ENCODE measurements at places on chromosomes 2 and 18.

GRCh38 chr2:43075054-43075593 lies 151.3 kb downstream of the ZFP36L2 start:
- DNase-seq = peak; percentile 97

- DNase-seq = no peak
These were observed 30.5 kb downstream of the SLC39A10 start for GRCh38 chr2:195687320-195688086.

DNA sequence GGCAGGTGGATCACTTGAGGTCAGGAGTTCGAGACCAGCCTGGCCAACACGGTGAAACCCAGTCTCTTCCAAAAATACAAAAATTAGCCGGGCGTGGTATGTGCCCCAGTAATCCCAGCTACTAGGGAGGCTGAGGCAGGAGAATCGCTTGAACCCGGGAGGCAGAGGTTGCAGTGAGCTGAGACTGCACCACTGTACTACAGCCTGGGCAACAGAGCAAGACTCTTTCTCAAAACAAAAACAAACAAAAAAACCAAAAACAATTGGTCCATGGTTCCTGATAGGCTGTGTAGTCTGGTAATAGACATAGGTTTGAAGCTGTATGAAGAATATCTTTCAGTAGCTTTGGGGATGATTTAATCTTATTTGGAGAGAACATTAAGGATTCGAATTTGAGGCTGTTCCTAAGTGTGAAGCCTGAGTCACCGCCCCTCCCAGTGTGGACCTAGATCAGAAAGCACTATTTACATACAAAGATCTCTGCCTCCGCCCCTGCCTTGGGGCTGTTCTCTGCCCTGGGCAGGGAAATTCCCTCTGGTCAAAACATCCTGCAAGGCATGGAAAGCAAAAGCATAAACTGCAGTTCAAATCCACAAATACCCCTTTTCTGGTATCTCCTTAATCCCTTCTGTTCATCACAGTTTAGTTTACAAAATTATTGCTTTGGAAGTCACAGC lies 52.8 kb upstream of the PMAIP1 start:
- DNase-seq = peak; percentile 57

- DNase-seq = no peak
These were observed 500.1 kb upstream of the LRATD1 start for GRCh38 chr2:14132386-14132785.

GRCh38 chr2:109331081-109331480 lies 202.1 kb downstream of the SH3RF3 start:
- DNase-seq = peak; percentile 49

- DNase-seq = peak; percentile 46
These were observed 136.1 kb upstream of the PID1 start for GRCh38 chr2:229407170-229407569.

GRCh38 chr2:173760553-173760952 lies 204.6 kb downstream of the SP3 start:
- DNase-seq = peak; percentile 51

- DNase-seq = no peak
These were observed 1483.4 kb upstream of the ZEB2 start for GRCh38 chr2:146003337-146003736.

GRCh38 chr18:63002803-63003445 lies 287.6 kb downstream of the PHLPP1 start:
- DNase-seq = no peak

- peak; percentile 47 for DNase-seq
These were observed 815 bp downstream of the GMCL1 start for GRCh38 chr2:69830045-69830905.

DNA sequence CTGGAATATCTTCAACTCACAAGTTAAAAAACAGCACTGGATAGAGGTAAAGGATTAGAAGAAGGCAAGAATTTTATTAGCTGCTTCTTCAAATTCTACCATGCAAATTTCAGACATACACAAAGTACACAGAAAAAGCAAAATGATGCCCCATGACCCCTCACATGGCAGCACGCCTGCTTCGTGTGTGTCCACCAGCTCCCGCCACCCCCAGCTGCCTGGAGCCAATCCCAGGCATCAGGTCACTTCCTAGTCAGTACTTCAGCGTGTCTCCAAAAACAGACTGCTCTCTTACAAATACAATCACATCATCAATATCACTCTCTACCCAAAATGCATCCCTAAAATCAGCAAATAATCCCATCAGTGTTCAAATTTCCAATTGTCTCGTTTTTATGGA lies 35.8 kb downstream of the IMPA2 start:
- no peak for DNase-seq

- DNase-seq = no peak
These were observed 287.7 kb upstream of the ZSWIM2 start for GRCh38 chr2:187136646-187137045.

DNA sequence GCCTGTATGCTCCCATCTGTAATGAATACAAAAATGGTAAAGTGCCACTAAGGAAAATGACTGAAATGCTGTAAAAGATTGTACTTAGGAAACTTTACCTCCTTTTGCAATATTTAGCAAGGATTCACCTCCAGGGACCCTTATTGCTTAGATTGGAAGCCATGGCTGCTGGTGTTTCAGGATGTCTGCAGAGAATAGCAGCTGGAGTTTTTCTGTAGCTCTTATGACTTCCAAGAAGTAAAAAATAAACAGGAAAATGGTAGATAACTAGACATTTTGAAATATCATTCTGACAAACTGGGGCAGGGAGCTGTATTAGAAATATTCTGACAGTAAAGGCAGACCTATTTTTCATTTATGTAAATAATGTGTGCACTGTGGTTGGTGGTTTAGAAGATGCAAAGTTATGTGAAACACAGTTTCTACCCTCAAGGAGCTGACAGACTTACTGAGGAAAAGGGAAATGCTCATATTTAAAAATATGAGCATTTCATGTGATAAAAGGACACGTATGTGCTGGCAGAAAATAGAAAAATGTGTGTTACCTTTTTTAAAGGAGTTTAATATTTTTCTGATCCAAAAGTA lies 224.9 kb upstream of the BOD1L2 start:
- DNase-seq = no peak

DNA sequence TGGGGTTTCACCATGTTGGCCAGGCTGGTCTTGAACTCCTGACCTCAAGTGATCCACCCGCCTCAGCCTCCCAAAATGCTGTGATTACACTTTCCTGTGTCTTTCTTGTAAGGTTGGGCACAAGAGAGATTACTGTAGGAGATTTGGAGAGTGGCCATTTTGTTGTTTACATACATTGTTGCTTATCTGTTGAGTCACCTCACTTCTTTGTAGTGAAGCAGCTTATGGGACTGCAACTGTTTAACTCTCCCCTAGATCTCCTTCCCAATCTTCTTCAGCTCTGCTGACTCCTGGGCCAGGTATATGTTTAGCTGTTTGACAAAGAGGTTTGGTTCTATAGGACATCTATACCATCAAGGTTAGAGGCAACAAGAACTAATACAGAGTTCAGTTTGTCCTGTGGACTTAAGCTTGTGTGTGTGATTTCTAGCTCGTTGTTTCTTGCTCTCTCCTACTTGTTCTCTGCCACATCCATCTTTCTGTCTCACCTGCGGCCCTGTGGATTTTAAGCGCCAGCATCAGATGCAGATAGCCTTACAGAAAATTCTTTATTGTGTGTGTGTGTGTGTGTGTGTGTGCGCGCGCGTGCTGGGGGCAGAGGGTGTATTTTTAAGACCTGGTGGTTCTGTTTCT lies 95.4 kb downstream of the HAUS1 start:
- DNase-seq = peak; percentile 67

DNA sequence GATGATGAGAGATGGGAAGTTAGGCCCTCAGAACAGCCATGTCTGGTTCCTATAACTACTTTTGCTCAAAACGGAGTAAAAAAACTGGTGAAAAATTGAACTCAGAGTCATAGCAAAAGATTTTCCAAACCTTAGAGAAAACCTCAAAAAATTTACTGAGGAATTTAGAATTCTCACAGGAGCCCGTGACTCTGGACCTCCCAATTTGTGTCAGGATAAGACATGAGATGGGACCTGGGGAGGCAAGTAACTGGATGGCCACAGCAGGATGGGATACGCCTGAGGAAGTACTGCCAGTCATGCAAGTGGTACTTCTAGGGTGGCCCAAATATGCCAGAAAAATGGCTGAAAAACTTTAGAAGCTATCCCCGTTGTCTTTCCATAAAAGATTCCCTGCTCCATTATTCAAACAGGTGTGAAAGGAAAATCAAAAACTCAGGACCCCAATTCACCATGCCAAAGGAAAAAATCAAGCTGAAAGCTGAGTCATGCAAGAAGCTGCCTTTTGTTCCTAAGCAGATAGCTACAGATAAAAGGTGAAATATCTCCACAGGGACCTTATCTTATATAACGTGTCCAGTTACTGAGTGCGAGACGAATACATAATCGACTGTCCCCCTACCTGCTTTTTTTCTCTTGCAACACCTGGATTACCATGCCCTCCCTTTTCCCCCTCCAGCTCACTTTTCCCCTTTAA lies 34.1 kb upstream of the LIPG start:
- no peak for DNase-seq

DNA sequence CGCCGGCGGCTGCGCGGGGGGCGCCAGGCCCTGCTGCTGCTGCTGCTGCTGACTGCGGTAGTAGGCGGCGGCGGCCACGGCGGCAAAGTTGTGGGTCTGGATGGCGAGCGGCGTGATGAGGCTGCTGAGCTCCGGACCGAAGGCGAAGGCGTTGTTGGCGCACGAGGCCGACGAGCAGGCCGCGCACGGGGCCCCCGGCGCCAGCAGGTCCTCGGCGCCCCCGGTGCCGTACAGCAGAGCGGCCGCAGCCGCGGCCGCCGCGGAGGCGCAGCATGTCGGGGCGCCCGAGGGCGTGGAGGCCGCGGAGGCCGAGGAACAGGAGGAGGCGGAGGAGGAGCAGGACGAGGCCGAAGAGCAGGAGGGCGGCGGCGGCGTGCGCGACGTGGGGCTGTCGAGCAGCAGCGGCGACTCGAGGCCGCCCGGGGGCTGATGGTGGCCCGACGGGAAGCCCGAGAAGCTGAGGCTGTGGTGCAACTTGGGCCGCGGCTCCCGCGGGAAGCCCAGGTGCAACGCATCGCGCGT lies 1.8 kb downstream of the ZFP36L2 start:
- DNase-seq = peak; percentile 57

GRCh38 chr2:6526093-6526824 lies 339.4 kb downstream of the CMPK2 start:
- DNase-seq = no peak

- DNase-seq = no peak
These were observed 232.0 kb upstream of the PARD3B start for GRCh38 chr2:204313256-204313655.

DNA sequence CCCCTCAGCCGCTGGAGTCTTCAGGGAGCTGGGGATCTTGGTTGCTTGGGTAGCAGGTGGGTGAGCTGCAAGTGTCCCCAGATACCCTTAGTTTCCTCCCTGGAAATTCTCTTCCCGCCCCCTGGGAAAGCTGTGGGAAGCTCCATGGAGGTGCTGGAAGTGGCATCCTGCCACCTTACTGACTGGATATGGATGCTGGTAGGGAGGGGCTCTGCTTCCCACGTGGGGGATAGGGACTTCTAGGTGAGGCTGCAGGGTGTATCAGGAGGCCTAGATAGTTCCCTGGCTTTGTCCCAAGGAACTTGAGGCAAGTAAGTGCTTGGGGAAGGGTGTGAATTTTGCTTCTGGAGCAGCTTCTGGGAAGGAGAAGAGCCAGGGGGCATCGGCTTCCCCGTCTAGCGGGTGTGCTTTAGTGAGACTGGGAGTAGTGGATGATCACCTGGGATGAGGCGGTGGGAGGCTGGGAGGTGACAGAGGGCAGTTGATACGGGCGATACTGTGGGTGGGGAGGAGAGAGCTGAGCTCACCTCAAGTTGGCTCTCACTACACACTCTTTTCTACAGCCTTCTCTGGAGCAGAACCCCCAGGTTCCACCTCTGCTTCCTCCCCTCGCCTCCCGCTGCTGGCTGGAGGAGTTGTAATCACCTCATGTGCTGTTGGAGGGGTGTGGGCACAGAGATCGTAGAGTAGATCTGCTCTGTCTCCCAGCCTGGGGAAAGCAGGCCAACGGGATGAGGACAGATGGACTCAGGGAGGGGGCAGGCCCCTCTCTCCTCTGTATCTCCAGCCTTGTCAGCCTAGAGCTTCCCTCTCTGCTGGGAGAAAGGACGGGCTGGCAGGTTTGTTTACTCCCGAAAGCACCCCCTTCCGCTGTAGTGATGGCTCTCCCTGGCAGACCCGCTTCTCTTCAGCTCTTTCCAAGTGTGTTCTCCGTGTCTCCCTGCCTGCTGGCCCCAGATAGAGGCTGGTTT lies 19.8 kb downstream of the TET3 start:
- DNase-seq = no peak

GRCh38 chr18:76449111-76449453 lies 46.0 kb downstream of the ZNF516 start:
- no peak for DNase-seq

DNA sequence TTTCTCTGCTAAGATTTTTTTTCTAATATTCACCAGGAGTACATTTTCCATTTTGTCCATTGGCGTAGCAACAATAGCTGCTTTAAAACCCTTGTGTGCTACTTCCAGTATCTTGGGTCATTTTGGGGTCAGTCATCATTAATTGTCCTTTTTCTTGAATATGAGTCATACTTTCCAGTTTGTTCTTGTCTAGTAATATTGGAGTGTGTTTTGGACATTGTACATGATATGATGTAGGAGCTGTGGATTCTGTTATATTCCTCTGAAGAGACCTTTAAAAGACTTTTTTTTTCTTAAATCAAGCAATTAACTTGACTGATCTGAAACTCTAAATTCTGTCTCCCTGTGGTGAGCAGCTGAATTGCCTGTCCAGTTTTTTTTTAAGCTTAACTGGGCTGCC lies 40.8 kb downstream of the AGPS start:
- no peak for DNase-seq

- no peak for DNase-seq
These were observed 32.8 kb upstream of the TMEM17 start for GRCh38 chr2:62538756-62539155.

DNA sequence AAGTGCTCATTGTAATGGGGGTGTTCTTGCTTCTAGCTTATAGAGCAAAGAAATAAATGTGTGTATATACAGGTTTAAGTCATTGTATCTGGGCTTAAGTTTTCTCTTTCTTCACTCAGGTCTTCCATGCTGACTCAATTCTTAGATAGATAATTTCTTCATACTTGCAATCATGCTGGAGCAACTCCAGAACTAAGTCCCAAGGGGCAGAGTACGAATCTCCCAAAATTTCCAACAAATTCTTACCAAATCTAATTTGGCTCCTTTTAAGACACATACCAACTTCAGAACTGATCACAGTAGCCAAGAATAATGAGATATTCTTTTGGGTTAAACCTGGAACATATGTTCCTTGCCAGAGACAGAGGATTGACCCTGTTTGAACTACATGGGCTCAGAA lies 4.3 kb upstream of the SPAG16 start:
- peak; percentile 78 for DNase-seq

DNA sequence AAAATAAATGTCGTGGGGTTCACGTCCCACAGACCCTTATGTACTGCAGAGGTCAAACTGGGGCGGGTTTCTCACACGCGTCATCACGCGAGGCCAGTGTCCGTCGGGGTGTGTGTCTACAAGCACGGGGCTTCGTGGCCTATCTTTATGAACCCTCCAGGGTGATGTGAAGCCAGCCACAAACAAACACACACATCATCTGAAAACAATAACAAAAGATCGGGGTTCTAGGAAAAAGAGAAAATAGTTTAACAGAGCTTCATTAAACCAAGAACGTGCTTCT lies 23.3 kb downstream of the LDLRAD4 start:
- DNase-seq = no peak

GRCh38 chr2:164922134-164922533 lies 33.2 kb downstream of the SLC38A11 start:
- no peak for DNase-seq
